ENCODE measurements at places on chromosomes 6 and 20.

DNA sequence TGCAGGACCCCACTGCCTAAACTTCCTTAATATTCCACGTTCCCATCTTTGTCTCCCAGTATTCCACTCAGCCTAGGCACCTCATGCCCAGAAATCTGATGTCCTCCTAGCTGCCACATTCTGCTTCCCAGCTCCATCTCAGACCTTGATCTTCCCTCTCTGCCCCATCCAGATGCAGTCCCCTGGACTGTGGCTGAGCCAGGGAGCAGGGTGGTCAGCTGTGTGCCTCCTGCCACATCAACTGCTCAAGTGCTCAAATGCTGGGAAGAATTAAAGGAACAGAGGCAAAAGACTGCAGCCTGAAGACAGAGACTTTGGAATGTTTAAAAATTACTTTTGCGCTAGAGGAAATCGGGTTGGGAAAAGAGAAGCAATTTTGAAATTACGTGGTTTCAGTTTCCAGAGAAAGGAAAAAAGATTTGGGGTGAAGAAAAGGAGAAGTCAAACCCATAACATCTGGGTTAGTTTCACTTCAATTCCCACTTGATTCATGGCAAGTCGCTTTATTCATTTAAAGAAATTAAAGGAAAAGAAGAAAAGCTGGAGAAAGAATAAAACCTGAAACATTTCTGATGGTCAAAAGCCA lies 704.8 kb downstream of the PTPRT start:
- DNase-seq: no peak

GRCh38 chr20:47623206-47623605 lies 121.5 kb downstream of the NCOA3 start:
- no peak for DNase-seq

- no peak for DNase-seq
Observed at GRCh38 chr6:75273009-75273408, 11.6 kb downstream of the TMEM30A start.

DNA sequence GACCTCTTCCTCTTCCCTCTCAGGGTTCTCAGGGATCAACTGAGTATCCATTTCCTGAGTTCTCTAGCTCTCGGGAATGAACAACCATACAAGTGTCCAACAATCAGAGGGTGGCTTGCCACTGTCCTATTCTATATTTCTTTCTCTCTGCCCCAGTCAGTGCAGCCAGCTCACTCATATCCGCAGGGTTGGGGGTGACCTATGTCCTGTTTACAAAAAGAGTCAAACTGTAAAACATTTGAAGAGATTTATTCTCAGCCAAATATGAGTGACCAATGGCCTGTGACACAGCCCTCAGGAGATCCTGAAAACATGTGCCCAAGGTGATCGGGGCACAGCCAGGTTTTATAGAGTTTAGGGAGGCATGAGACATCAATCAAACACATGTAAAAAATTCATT lies 10.8 kb upstream of the BTN3A2 start:
- DNase-seq: no peak

DNA sequence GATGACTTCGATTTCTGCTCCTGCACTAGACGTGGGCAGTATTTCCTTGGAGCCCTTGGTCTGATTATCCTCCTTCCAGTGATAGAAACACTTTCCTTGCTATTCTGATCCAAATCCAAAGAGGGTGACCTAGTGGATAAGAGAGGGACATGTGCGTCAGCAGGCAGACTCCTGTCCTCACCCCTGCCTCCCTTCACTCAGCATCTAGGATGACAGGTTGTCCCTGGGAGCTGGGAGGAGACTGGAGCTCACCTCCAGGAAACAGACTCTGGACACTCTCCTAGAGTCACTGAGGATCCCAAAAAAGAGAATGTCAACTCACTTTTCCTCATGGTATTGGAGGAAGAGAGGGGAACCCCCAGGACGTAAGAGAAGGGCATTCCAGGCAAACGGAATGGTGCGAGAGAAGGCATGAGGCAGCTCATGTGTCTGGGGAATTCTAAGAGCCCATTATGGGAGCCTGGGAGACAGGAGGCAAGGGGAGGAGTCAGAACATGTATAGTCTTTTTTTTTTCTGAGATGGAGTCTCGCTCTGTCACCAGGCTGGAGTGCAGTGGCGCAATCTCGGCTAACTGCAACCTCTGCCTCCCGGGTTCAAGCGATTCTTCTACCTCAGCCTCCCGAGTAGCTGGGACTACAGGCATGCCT lies 2.2 kb downstream of the C20orf173 start:
- DNase-seq: no peak

- DNase-seq: no peak
Observed at GRCh38 chr6:157193443-157193996, 129.8 kb downstream of the TMEM242 start.

DNA sequence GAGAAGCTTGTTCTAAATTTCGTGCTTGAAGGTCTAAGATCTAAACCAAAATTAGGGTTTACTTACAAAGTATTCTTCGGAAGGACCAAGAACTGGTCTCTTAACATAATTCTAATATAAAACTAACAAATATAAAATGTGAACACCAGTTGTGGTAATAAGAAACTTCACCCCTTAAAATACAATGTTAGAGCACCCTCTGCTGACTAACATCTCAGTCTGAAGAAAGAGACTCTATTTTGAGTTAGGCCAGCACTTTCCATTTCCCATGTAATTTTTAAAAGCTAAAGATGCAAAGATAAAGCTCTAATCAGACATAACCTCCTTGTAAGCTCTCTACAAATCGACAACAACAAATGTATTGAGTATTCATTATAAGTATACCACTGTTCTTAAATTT lies 24.6 kb downstream of the ATG5 start:
- no peak for DNase-seq

- DNase-seq: no peak
Observed at GRCh38 chr6:35019831-35020230, 121.3 kb downstream of the TCP11 start.

DNA sequence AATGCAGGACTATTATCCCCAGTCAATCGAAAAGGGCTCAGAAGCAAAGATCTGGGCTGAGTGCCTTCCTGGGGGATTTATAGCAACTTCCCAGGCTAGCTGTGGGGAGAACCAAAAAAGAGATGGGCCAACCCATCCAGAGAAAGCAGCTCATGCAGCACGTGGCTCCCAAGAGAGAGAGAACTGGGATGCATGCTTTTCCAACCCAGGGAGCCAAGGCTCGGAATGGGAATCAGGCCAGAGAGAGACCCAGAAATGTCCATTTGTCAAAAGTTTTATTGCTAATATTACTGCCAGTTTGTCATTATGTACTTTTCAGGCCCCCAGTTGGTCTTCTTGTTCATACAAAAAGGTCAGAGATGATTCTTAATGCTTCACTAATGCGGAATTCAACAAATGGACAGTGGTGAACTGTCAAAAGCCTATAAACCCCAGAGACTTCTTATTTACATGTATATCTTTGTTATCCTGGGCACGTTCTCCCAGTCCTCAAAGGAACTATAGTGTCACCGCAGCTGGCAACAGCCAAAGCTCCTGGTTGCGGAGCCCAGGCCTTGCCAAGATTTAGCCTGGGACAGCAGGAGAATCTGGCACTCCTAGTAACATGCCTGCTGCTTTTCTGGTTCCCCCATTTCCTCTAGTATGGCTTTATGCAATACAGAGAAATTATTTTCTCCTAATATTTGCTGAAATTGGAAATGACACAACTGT lies 139.1 kb upstream of the POU3F2 start:
- no peak for DNase-seq

DNA sequence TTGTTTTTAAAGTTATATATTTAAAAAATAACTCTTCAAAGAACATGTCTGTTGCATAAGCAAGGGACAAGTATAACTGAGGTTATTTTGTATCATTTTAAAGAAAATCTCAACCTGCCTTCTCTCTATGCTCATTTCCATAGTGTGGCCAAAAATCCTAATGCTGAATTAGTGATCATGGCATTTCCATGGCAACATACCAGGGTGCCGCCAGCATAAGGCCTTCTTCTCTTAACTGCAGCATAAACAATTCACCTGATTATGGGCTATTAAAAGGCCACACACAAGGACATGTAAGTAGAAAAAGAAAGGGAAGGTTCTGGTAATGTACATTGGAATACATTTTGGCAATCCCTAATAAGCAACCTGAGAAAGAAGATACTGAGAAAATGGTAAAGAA lies 95.1 kb upstream of the RNF217 start:
- DNase-seq: no peak

- no peak for DNase-seq
Observed at GRCh38 chr6:42142118-42142835, at the start of gene C6orf132. TSS of gene C6orf132 (minus strand) at chr6:42142620. CDS start at chr6:42142444, 176 bp downstream.

GRCh38 chr6:16184129-16184528 lies 54.3 kb upstream of the GMPR start:
- no peak for DNase-seq

DNA sequence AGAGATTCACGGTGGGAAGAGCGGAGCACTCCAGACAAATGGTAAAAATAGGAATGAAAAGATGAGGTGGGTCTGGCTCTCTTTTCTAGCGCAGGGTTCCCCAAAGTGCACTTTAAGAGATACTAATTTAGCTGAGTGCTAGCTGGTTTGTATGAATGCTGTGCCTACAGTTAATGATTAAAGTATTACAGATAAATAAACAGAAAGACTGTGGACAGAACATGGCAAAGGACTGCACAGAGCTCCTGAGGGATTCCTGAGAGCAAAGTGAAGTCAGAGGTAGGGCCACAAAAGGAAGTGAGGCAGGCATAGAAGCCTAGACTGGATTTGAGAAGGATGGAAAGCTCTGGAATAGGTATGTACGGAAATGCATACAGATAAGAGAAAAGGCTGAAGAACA lies 114.5 kb downstream of the INSM1 start:
- DNase-seq: no peak

- DNase-seq: no peak
Observed at GRCh38 chr6:137087902-137088301, 43.1 kb upstream of the IL20RA start.

DNA sequence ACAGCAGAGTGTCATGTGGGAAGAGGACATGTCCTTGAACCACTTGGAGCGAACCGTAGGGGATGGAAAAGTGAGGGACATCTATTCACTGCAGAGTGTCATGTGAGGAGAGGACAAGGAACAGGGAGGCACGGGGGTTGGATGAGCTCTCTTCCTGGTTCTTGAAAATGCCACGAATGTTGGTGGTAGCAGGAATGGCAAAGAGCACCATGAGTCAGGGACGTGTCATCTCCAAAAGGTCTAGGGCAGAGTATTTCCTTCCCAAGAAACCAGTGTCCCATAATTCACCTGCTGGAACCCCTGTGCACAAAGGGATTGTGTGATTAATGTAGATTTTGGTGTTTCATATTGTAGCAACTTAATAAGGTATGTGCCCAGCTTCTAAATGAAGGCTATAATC lies 136.8 kb downstream of the BFSP1 start:
- no peak for DNase-seq

GRCh38 chr6:128099571-128100197 lies 198.8 kb upstream of the THEMIS start:
- no peak for DNase-seq

DNA sequence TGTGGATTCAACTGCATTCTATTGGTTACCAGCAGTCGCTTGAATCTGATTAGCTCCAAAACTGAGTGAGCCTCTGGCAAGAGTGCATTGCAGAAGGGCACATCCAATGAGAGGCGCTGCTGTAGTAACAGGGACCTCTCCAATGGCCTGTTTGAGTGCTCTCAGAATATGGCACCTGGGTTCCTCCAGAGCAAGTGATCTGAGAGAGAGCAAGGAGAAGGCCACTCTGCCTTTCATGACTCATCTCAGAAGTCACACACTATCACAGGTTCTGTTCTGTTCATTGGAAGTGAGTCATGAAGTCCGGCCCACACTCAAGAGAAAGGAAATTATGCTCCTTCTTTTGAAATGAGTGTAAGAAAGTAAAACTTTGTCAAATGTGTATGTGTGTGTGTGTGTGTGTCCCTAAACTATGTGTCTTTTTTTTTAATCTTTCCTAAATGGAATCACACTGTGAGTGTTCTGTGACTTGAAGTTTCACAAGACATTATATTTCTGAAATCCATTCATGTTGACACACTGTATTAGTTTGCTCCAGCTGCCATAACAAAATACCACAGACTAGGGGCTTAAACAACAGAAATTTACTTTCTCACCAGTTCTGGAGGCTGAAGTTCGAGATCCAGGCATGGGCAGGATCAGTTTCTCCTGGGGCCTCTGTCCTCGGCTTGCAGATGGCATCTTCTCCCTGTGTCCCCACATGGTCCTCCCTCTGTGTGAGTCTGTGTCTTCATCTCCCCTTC lies 138.3 kb upstream of the CDYL start:
- peak; percentile 49 for DNase-seq

DNA sequence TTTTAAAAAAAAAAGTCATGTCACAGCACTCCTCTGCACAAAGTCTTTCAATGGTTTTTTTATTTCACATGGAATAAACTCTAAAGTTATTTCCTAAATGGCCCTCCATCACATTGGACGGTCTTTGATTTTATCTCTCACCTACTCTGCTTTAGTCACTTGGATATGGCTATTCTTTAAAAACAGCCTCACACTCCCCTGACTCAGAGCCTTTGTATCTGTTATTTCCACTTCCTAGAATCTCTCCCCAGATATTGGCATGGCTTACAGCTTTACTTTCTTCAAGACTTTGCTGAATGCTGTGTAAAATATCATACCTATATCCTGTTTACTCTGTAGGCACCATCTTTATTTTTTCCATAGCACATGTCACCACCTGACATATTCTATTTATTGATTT lies 194.7 kb upstream of the MCHR2 start:
- no peak for DNase-seq

GRCh38 chr20:36655004-36655403 lies 9.0 kb upstream of the SLA2 start:
- no peak for DNase-seq

- DNase-seq: no peak
Observed at GRCh38 chr20:34345402-34345736, 17.7 kb upstream of the ITCH start.

GRCh38 chr6:6516666-6517458 lies 71.7 kb upstream of the LY86 start:
- no peak for DNase-seq

DNA sequence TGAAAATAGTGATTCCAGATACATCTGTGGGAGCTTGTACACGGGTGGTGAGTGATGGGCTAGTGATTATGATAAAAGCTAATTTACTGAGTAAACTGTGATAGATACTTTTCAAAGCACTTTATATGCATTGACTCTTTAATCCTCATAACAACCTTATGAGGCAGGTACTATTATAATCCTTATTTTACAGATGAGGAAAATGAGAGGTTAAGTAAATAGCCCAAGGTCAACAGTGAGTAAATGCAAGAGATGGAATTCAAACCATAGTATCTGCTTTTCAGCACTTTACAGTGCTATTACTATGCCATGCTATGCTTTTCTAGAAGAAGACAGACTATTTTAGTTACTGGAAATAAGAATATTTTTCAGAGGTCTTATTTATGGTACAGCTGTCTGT lies 320.9 kb upstream of the CITED2 start:
- DNase-seq: no peak

Data from skeletal muscle cell (primary cell).